ENCODE measurements at places on chromosomes 16 and 17. TPM values are rescaled to one million over a fixed set of nuclear protein-coding genes. Genes with fewer than 3 reads are reported as not detected.

DNA sequence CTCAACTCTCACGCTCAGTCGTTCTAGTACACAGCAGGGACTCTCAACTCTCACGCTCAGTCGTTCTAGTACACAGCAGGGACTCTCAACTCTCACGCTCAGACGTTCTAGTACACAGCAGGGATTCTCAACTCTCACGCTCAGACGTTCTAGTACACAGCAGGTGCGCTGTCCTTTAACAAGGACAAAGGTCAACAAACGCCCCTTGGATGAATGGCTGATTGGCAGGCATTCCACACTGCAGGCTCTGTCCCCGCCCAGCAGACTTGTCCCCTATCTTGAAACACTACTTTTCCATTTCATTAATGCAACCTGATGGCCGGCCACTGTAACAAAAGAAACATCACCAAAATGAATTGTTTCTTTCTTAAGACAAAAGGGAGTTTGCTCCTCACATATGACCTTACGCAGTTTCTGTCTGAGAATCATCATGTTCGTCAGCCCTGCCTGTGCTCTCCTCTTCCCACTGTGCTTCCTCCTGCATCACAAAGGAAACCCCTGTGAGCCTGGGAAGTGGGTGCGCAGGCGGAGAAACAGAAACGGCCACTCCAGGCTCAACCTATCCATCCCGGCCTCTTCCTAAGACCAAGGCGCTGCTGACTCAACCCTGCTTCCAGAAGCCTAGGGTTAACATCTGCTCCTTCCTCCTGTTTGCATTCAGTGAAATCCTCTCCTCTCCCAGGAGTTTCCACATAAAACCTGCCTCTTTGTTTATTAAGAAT, 59.8 kb downstream of the ANKRD11 start:
- H3K27ac ChIP-seq = peak overlapping the region; percentile 86
- no peaks in the 10 kb centered on the region for H3K27me3 ChIP-seq
- H3K4me3 ChIP-seq = peak overlapping the region; percentile 7
- peak; percentile 61 for DNase-seq
- no peaks in the 10 kb centered on the region for H3K36me3 ChIP-seq

DNA sequence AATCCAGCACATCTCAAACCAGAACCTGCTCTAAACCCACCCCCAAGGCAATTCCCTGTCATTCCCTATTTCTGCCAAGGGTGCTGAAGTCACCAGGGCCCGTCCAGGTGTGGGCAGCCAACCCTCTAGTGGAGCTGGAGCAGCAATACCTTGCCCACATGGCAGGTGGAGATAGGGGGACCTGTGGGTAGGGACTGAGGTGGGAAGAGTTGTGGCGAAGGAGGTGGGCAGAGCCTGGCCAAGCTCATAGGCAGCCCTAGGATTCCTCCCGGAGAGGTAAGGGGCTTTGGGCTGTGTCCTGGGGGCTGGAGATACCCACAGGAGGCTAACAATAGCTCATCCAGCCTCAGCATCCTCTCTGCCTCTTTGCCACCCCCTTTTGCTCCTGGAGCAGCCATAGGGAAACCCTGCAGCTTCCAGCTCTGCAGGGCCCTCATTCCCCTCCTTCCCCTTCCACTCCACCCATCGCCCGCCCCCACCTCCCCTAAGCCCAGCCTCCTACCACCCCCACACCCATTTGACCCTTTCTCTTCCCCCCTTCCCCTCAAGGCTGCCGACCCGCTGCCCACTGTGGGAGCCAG, 30.4 kb upstream of the CRHR1 start:
- H3K4me3 ChIP-seq = no peak overlapping the region
- DNase-seq = no peak
- H3K27ac ChIP-seq = no peak overlapping the region
- H3K36me3 ChIP-seq = no peaks in the 10 kb centered on the region

GRCh38 chr17:79624718-79625478, 14.0 kb upstream of the RBFOX3 start:
- no peak overlapping the region for H3K27ac ChIP-seq
- no peaks in the 10 kb centered on the region for H3K36me3 ChIP-seq
- no peak overlapping the region for H3K4me3 ChIP-seq
- no peaks in the 10 kb centered on the region for H3K27me3 ChIP-seq
- H3K4me1 ChIP-seq = no peaks in the 10 kb centered on the region
- DNase-seq = no peak

DNA sequence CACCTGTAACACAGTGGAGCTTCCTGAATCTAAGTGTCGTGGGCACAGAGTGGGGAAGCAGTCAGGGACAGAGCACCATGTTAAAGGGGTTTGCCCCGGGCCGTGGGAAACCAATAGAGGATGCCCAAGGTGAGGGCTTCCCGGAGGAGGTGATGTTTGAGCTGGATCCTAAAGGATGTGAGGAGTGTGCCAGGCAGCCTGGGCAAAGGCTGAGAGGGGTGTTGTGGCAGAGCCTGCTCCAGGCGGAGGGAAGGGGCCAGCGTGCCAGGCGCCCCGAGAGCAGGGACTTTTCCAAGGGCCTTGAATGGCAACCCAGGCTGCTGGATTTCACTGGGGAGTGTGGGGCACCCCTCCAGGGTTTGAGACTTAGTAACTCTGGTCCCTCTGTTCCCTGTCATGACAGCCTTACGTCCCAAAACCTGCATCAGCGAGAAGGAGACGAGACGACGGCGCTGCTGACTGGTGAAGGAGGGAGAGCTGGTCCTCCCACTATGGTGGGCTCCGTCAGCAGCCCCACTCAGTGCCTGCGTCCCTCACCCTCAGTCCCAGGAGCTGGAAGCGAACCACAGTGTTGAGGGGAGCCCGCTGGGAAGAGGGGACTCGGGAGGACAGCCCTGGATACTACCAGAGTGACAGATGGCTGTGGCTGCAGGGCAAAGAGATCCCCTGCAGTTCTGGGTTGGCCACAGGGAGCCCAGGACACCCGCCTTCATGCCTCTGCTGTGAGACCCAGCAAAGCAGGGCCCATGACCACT, 228.4 kb downstream of the KATNIP start:
- H3K27ac ChIP-seq = no peak overlapping the region
- DNase-seq = no peak
- H3K4me3 ChIP-seq = no peak overlapping the region
- H3K27me3 ChIP-seq = no peaks in the 10 kb centered on the region
- no peaks in the 10 kb centered on the region for H3K36me3 ChIP-seq
- H3K4me1 ChIP-seq = no peaks in the 10 kb centered on the region

DNA sequence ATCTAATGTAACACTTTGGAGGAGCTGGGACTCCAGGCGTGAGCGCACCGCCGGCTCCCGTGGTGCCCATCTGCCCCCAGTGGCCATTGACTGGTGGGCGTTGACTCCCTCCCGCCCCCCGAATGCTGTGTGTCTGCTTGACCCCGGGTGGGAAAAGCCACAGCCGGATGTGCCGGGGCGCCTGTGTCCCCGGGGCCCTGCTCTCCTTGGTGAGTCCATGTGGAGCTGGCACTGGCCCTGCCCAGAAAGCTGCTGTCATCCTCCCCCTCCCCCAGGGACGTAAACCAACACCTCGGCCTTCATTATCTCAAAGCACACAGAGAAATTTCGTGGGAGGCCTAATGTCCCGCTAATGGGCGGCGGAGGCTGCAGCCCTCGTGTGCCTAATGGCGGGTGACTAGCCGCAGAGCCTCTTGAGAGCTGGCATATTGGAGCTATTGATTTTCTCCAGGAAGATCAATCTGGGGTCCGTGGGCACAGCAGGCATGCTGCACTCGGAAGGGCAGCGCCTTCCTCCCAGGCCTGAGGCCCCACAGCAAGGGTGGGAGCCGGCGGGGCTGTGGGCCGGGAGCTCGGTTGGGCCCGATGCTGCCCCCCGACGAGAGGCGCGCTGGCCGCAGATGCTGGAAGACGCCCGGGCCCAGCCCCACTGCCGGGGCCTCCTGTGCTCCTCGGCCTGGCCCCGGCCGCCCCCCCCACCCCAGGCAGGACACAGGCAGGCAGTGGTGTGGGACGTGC, 4.0 kb upstream of the PERCC1 start:
- H3K4me3 ChIP-seq = no peak overlapping the region
- H3K36me3 ChIP-seq = no peaks in the 10 kb centered on the region
- no peaks in the 10 kb centered on the region for H3K4me1 ChIP-seq

- DNase-seq = no peak
- H3K27me3 ChIP-seq = peaks cover 5% of the 10 kb centered on the region
- H3K27ac ChIP-seq = no peak overlapping the region
- H3K4me1 ChIP-seq = peaks cover 15% of the 10 kb centered on the region
These were observed 43.5 kb upstream of the KLHDC4 start for GRCh38 chr16:87809150-87809902.

DNA sequence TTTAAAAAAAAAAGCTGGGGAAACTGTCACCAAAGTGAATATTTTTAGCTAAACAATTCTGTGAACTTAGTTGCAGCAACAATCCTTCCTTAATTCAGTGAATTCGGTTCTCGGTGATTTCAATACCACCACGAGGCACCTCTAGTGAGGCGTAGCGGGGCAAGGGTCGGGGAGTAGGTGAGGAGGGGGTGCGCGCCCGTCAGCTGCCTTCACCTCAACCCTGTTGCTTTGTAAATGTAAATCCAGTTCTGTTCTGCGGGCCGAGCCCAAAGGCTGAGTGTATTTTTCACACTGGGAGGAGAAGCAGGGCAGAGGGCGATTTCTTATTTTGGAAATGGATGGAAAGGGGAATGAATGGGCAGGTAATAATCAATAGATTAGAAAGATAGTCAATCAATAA, 17.4 kb downstream of the SALL1 start:
- no peaks in the 10 kb centered on the region for H3K36me3 ChIP-seq
- H3K4me1 ChIP-seq = no peaks in the 10 kb centered on the region
- no peak for DNase-seq
- no peak overlapping the region for H3K4me3 ChIP-seq
- H3K27ac ChIP-seq = no peak overlapping the region

DNA sequence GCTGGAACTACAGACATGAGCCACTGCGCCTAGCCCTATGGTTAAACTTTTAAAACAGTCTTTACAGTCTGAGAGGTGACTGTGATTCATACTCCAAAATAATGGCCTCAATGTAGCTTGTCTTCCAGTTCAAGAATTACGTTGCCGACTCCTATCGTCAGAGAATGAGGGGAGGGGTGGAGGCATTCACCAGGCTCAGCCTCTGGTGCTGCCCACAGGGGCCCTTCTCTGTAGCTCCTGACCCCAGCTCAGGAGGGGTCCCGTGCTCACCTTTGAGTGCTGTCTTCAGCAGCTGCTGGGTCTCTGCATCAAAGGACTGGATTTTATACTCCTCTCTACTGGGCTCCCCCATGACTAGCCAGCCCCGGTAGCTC, 1.2 kb downstream of the MIF4GD start:
- peak overlapping the region; percentile 77 for H3K4me3 ChIP-seq
- H3K36me3 ChIP-seq = peaks cover 12% of the 10 kb centered on the region

- no peaks in the 10 kb centered on the region for H3K4me1 ChIP-seq
- H3K36me3 ChIP-seq = no peaks in the 10 kb centered on the region
- H3K27me3 ChIP-seq = no peaks in the 10 kb centered on the region
- peak; percentile 45 for DNase-seq
These were observed 20.0 kb upstream of the KIF19 start for GRCh38 chr17:74305865-74306654.

- H3K4me3 ChIP-seq = peak overlapping the region; percentile 20
- peaks cover 45% of the 10 kb centered on the region for H3K4me1 ChIP-seq
- peak; percentile 99 for DNase-seq
- no peaks in the 10 kb centered on the region for H3K27me3 ChIP-seq
These were observed 5.4 kb downstream of the PGS1 start for GRCh38 chr17:78383725-78384471.

GRCh38 chr16:67357561-67357960, 30.9 kb downstream of the LRRC36 start:
- H3K36me3 ChIP-seq = no peaks in the 10 kb centered on the region
- no peaks in the 10 kb centered on the region for H3K4me1 ChIP-seq
- no peak for DNase-seq

DNA sequence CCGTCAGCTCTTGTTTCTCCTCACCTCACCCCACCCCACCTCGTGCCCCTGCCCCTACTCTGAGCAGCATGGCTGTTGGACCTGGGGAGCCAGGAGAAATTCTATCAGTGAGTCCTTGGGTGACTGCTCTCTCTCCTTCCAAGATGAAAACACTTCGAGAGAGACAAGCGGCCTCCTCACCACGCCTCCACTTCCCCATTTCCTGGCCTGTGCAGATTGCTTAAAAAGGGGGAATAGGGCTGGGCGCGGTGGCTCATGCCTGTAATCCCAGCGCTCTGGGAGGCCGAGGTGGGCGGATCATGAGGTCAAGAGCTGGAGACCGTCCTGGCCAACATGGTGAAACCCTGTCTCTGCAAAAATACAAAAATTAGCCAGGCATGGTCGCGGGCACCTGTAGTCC, 9.5 kb downstream of the DLX4 start:
- H3K27me3 ChIP-seq = peaks cover 33% of the 10 kb centered on the region
- no peak for DNase-seq
- no peak overlapping the region for H3K27ac ChIP-seq

DNA sequence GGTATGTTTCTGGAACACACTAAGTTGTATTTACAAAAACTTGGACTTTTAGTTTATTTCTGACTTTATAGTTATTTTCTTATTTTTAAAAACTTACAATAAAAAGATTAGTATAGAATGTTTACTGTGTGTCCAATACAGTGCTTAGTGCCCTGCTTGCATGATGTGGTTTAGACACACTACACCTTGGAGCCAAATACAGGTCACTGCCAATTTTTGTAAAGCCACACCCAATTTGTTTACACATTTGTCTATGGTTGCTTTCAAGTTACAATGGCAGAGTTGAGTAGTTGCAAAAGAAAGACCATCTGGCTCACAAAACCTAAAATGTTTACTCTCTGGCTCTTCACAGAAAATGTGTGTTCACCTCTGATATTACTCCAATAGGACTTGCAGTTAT, 807.1 kb downstream of the KCNJ2 start:
- no peak overlapping the region for H3K4me3 ChIP-seq
- no peaks in the 10 kb centered on the region for H3K27me3 ChIP-seq
- H3K27ac ChIP-seq = no peak overlapping the region

GRCh38 chr16:29810699-29811169, 1.3 kb upstream of the PRRT2 start:
- H3K27me3 ChIP-seq = no peaks in the 10 kb centered on the region
- H3K27ac ChIP-seq = peak overlapping the region; percentile 78
- H3K4me3 ChIP-seq = no peak overlapping the region
- no peak for DNase-seq
- H3K36me3 ChIP-seq = peaks cover 12% of the 10 kb centered on the region
- peaks cover 42% of the 10 kb centered on the region for H3K4me1 ChIP-seq

- H3K36me3 ChIP-seq = no peaks in the 10 kb centered on the region
- no peaks in the 10 kb centered on the region for H3K27me3 ChIP-seq
These were observed 575.8 kb downstream of the TOX3 start for GRCh38 chr16:51971184-51971583.

GRCh38 chr17:77802811-77803220, 155.7 kb upstream of the TNRC6C start:
- H3K4me3 ChIP-seq = no peak overlapping the region
- no peaks in the 10 kb centered on the region for H3K36me3 ChIP-seq
- no peaks in the 10 kb centered on the region for H3K4me1 ChIP-seq
- DNase-seq = peak; percentile 42
- peaks cover 5% of the 10 kb centered on the region for H3K27me3 ChIP-seq
- H3K27ac ChIP-seq = no peak overlapping the region

GRCh38 chr17:50308666-50309065, 34.4 kb downstream of the TMEM92 start:
- peaks cover 5% of the 10 kb centered on the region for H3K4me1 ChIP-seq
- no peak overlapping the region for H3K27ac ChIP-seq
- no peak overlapping the region for H3K4me3 ChIP-seq
- peak; percentile 36 for DNase-seq

The SPNS2 gene
- total RNA-seq = under 0.01 TPM

The SPATA20 gene
- 68.8 TPM for total RNA-seq

The CCDC144A gene
- 12.3 TPM for total RNA-seq

The KCTD11 gene
- 8.8 TPM for total RNA-seq

The KRT25 gene
- not detected for total RNA-seq

The IRX3 gene
- total RNA-seq = 0.33 TPM

The DHRS7C gene
- total RNA-seq = not detected

The MT1F gene
- 2.1 TPM for total RNA-seq

The SOST gene
- not detected for total RNA-seq

The SLC6A2 gene
- total RNA-seq = not detected

The CES1 gene
- total RNA-seq = 41.1 TPM

Measured in fibroblast of lung (primary cell).